Left kidney (tissue), 8 donors: ENCODE measurements at places on chromosomes 11 and 22.
A peak's percentile ranks its signal among the peaks of the same experiment; 100 is the strongest.

- no peak for DNase-seq
These were observed 28.7 kb downstream of the DRD4 start for GRCh38 chr11:665704-666281.

DNA sequence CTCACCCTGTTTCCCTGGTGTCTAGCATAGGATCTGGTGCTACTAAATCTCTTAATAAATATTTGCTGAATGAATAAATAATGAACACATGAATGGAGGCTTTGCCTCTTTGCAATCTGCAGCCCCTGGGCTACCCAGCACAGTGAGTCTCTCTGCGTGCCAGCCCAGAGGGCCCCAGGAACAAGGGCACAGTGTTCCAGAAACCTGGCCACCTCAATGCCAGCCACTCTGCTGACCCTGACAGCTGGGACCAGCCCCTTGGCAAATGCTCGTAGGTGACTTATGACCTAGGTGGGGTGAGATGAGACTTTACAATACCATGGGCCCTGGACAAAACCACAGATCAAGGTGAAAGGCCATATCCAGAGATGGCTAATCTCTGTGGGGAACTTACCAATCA is 31.6 kb downstream of the UQCR10 start:
- no peak for DNase-seq

GRCh38 chr11:124900464-124900863 is 2.8 kb upstream of the ROBO4 start:
- DNase-seq: no peak

- DNase-seq: no peak
These were observed 30.6 kb downstream of the RRP7A start for GRCh38 chr22:42489000-42489399.

GRCh38 chr22:27881421-27881820 is 37.6 kb downstream of the PITPNB start:
- DNase-seq: no peak

- no peak for DNase-seq
These were observed 18.5 kb upstream of the LRRC10B start for GRCh38 chr11:61489833-61490721.

GRCh38 chr11:75262436-75262835 is 21.9 kb downstream of the TPBGL start:
- DNase-seq: no peak

GRCh38 chr11:19076744-19077589 is 16.4 kb upstream of the MRGPRX2 start:
- DNase-seq: peak; percentile 58

- DNase-seq: peak; percentile 79
These were observed 130.7 kb downstream of the MN1 start for GRCh38 chr22:27670701-27671412.

- DNase-seq: no peak
These were observed 49.9 kb upstream of the SYN3 start for GRCh38 chr22:33108037-33108436.

DNA sequence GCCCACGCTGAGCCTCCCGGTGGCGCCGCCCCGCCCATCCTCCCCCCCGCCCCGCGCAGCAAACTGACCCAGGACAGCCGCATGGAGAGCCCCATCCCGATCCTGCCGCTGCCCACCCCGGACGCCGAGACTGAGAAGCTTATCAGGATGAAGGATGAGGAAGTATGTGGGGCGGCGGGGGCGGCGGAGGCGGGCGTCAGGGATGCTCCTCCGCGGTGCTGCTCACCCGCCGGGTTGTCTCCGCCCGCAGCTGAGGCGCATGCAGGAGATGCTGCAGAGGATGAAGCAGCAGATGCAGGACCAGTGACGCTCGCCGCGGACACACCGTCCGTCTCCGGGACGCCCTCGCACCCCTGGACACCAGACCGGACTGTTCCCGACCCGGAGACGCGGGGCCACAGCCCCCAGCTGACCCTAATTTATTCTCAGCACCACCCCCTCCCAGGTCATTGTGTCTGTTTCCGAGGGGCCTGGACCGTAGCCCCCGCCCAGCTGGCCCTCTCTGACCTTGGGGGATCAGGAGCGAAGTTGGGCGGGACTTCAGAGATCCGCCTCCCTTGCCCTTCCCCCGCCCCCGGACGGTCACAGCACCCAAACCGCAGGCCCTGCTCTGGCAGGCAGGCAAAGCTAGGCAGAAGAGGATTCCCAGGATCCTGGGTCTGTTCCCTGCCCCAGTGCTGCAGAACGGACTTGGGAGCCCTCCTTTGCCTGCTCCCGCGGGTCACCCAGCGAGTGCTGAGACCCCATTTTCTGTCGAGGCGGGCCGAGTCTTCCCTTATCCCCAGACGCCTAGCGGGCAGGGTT is 959 bp upstream of the GP1BB start:
- no peak for DNase-seq

DNA sequence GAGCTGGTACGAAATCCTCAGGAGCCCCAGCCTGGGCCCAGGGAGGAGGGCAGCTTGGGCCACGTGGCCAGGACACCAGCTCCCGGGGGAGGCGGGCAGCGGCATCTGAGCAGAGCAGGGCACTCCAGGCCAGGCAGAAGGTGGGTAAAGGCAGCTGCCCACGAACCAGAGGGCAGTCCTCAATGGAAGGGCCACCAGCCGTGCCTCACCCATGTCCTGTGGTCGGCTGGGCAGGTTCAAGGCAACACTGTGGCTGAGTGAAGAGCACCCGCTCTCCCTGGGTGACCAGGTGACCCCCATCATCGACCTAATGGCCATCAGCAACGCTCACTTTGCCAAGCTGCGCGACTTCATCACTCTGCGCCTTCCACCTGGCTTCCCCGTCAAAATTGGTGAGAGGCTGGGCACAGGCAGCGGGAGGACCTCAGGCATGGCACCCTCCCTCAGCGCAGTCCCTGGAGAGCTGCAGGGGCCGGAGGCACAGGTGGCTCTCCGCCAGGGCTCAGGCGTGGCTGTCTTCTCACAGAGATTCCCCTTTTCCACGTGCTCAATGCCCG is 2.5 kb upstream of the SSH3 start:
- no peak for DNase-seq

GRCh38 chr22:33542153-33542552 is 378.1 kb downstream of the LARGE1 start:
- DNase-seq: no peak

GRCh38 chr11:43021466-43021865 is 290.3 kb upstream of the API5 start:
- DNase-seq: no peak
